ENCODE measurements at places on chromosomes 11 and 22. TPM values are rescaled to one million over a fixed set of nuclear protein-coding genes. Genes with fewer than 3 reads are reported as not detected.

GRCh38 chr11:113356203-113356602 is 31.4 kb upstream of the ANKK1 start:
- no peak for DNase-seq

GRCh38 chr11:45188127-45188526 is 41.7 kb downstream of the PRDM11 start:
- DNase-seq, result no peak

- no peak for DNase-seq
Observed at GRCh38 chr11:29756871-29757270, 260.0 kb downstream of the KCNA4 start.

GRCh38 chr11:15590132-15590531 is 475.4 kb downstream of the INSC start:
- no peak for DNase-seq

GRCh38 chr11:103939694-103940093 is 96.7 kb upstream of the DDI1 start:
- no peak for DNase-seq

ACTN3 gene
- polyA plus RNA-seq, result not detected

OR4C13 gene
- not detected for polyA plus RNA-seq

TNNT3 gene
- polyA plus RNA-seq, result 3,214 TPM

CHRNA10 gene
- 2.6 TPM for polyA plus RNA-seq

MPZL3 gene
- polyA plus RNA-seq, result 0.89 TPM

Data from muscle of arm (tissue), 14 donors.